Sciatic nerve (tissue), 2 donors: ENCODE measurements at places on chromosomes 3 and 15.

GRCh38 chr3:23389089-23389488 is 186.0 kb downstream of the UBE2E2 start:
- no peak for DNase-seq

- no peak for DNase-seq
Measured at GRCh38 chr3:110955301-110955880, 116.2 kb upstream of the NECTIN3 start.

DNA sequence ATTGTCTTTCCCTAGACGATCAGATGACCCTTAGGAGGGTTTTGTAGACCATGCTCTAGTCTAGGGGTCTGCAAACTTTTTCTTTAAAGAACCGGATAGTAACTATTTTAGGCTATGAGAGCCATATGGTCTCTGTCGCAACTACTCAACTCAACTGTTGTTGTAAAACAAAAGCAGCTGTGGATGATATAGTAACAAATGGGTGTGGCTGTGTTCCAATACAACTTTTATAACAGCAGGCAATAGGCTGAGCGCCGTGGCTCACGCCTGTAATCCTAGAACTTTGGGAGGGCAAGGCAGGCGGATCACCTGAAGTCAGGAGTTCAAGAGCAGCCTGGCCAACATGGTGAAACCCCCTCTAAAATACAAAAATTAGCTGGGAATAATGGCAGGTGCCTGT is 6.1 kb upstream of the CMTM6 start:
- no peak for DNase-seq

DNA sequence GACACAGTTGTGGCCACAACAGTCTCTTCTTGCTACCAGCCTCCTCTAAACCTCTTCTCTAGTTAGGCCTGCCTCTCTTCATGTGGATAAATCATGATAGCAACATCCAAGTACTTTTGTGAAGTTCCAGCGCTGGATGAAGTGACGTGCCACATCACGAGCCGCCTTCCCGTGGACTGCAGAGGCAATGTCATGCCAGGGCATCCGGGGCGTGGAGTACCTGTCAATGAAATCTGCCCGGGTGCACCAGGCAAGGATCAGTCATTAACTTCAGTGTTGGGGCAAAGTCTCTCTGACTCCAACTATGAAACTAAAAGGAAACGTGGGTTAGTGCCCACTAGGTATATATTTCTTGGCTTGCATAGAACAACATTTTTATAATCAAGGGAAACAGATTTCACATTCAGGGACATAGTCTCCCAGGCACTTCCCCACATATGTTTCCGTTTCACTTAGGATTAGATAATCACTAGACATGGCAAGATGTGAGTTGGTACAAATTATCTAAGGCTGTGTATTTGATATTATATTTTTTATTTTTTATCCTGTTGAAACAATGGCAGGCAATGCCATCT is 133.6 kb downstream of the PLD1 start:
- no peak for DNase-seq

- no peak for DNase-seq
Measured at GRCh38 chr3:148772835-148773234, 54.8 kb upstream of the CPB1 start.

DNA sequence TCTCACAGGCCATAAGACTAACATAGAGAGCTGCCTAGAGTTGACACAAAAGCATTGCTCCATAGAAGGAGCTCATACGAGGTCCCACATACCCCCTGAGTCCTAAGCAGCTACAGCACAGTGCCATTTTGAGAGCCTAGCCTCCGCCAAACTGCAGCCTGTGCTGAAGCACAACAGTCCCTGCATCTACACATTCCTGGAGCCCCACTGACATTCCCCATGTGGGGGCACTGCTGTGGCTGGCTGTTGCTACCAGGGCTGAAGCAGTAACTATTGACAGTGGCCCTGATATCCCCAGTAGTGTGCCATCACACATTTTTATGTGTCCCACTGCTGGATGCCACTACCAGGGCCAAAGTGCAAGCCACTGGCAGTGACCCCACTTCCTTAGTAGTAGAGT is 80.3 kb downstream of the CERS3 start:
- DNase-seq, result no peak

DNA sequence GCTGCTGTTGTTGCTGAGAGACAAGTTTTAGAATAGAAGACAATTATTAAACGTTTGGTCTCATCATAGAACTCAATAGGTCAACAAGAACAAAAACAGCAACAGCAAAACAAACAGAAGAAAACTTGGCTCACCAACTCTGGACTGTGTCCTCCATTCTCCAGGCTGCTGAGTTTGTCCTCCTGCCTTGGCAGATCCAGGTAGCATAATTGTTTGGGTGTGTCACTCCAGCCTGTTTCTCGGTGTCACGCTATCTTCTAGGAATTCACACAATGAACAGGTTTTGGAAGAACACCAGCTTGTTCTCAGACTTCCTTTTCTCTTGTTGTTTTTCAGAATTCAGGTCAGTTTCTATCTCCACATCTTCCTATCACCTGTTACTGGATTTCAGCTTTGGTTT is 34.7 kb downstream of the ARRDC4 start:
- no peak for DNase-seq

GRCh38 chr3:19866751-19867347 is 67.2 kb downstream of the EFHB start:
- no peak for DNase-seq

DNA sequence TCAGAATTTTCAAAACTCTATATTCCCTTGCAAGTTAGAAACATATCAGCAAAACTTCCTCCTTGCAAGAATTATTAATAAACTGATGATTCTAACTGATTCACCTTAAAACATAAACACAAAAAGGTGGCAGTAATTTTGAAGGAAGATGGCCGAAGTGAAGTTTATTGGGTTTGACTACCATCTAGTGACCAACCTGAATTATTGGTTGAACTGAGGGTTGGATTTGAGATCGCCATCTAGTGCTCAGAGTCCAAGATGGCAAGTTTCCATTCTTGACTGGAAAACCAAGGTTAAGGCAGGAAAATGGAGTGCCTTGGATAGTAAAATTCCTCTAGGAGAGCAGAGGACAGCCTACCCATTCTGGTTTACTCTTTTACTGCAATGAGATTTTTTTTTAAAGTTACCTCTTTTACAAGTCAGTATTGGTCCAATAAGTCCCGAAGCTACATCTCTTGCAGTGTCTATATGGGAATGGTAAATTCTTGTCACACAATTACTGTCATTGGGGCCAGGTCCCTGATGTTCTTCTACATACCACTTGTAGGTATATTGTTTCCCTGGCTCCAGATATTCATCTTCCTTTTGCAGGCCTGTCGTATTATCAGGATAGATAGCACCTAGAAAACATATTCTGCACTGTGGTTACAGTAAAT is 51.6 kb upstream of the CP start:
- DNase-seq, result no peak

GRCh38 chr3:129050556-129051295 is 9.9 kb upstream of the GP9 start:
- no peak for DNase-seq

GRCh38 chr3:122353893-122354401 is 28.9 kb downstream of the CSTA start:
- no peak for DNase-seq

GRCh38 chr3:45984331-45985312 is 11.0 kb downstream of the FYCO1 start:
- no peak for DNase-seq

- DNase-seq, result no peak
Measured at GRCh38 chr15:64740311-64741170, 34.8 kb downstream of the RBPMS2 start.

DNA sequence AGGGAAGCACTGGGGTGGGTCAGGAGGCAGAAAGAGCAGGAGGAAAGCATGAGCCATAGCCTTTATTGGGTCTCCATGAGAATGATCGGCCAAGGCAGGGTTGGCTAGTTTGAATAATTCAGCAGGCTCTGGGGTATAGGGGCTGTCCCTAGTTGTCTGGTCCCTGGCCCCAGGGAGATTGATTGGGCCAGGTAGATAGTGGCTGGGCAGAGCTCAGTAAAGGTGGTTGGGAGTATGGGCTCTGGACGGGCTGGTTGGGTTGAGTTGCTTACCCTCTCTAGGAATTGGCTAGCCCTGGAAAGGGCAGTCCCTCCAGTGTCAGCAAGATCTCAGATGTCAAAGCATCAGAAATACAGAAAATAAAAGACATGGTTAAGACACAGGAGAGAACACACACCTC is 148.1 kb downstream of the SHQ1 start:
- DNase-seq, result no peak

GRCh38 chr15:90664650-90665287 is 52.4 kb upstream of the BLM start:
- DNase-seq, result no peak

DNA sequence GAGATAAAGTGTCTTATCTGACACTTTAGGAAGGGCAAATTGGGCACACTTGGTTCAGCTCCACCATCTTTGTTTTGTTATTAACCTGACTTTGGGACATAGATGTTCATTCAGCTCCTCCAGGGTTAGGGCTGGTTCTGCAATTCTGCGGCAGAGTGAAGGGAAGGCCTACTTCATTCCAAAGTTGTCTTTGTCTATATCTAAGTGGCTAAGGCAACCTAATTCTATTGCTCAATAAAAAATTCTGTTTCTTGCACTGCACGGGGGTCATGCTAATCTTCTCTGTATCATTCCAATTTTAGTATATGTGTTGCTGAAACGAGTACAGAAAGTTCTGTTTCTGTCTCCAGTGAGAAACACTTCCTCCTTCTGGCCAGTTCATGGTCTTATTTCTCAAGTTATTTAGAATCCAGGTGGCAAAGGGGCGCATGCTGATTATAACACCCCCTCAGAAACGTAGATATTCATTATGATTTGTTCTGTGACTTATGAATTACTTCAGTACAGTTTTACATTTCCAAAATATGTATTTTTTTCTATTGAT is 53.5 kb downstream of the PFN2 start:
- no peak for DNase-seq

DNA sequence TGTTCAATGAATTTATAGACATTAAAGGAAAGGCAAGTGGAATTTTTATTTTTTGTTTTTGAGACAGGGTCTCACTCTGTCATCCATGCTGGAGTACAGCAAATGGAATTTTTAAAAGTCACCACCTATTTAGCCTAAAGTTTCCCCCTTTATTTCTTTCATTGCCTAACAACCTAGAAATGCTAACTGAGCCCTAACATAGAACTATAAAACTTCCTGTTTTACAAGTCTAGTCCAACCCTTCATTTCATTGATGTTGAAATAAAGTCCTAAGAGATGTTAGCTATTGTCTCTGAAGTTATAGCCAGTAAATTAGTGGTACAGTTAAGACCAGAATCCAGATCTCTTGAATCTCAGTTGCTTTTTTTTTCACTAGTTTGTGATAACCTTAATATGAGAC is 39.0 kb downstream of the MAPK6 start:
- no peak for DNase-seq

DNA sequence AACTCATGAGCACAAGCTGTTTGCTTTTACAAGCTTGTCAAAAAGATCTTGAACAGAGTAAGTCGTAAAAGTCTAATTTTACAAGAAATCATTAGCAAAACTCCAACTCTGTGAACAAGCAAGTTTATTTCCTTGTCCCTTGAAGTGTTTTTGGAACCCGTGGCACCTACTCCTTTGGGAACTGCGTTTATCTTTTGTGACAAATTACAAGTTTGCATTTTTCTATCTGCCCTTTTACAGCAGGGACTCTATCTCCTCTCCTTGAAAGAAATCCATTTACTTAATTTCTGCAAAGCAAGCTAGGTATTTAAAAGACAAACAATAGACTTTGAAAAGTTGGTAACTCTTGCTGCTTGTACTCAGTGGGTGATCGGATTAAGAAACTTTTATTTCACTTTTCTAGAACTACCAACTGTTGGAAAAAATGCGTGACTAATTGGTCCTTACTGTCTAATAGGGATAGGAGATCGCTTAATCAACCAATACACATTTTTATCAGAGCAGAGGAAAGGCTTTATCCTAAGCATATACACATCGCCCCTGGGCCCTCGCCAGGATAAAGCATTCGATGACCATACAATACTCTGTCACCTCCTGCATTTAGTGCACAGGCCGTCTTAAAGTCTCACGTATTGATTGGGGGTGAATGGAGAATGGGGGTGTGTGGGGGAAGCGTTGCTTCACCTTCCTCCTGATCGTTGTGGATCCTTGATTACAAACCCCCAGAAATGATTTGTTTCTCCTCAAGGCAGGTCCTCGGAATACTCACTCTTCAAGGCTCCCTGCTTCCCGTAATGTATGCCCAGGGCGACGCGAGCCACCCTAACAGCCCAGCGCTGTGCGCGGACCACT is 1.7 kb downstream of the PRTG start:
- no peak for DNase-seq

- DNase-seq, result no peak
Measured at GRCh38 chr3:127903611-127904375, 11.2 kb upstream of the KBTBD12 start.

DNA sequence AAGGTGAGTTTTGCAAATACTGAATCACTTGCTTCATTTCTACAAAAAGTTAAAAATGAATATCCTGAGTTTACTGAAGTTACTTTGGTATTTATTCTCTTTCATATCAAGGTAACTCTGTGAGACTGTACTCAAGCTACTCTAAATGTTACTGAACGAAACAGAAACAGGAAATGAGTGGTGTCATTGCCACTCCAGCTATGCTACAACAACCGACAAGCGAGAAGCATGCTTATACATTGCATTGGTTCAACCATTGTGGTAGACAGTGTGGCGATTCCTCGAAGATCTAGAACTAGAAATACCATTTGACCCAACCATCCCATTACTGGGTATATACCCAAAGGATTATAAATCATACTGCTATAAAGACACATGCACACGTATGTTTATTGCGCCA is 313.2 kb upstream of the THBS1 start:
- no peak for DNase-seq

DNA sequence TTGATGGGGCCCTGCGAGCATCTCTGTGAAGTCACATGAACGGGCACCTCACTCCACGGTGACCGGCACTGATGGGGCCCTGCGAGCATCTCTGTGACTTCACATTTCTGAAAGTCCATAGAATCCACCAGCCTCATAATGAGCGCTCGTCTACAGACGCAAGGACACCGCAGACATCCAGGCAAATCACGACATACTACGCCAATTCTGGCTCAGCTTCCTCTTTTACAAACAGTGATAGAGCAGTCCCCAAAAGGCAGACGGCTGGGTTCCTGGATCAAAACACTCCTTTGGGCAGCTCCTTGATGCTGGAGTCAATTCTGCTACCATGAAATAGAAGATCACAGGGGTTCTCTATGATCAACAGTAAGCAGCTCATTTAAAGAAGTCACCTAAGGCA is 125.4 kb downstream of the XXYLT1 start:
- DNase-seq, result no peak

- DNase-seq, result no peak
Measured at GRCh38 chr15:59830098-59830497, 141.0 kb upstream of the BNIP2 start.

GRCh38 chr3:34360713-34361112 is 562.3 kb downstream of the PDCD6IP start:
- no peak for DNase-seq

DNA sequence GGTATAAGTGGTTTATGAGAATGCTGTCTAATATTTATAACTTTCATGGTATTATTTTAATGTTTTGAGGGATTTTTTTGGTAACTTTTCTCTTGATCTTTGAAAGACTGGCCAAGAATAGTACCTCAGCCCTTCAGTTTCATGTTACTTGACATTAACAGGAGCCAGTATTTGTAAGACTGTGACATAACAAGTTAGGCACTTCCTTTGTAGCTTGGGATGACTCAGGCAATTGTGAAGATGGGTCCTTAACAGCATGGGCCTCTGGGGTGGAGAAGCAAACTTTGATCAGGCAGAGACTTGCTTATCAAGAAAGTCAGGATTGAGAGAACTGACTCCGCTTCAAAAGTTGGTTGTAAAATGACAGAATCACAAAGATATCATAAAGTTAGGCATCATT is 9.5 kb downstream of the LRRC49 start:
- DNase-seq, result no peak

GRCh38 chr15:35470441-35470840 is 75.5 kb downstream of the DPH6 start:
- DNase-seq, result no peak

GRCh38 chr3:154314152-154314551 is 10.1 kb downstream of the DHX36 start:
- DNase-seq, result no peak
